NCI-H446 treated with DMSO at 0.1 percent for 48 hours (cell line): ENCODE measurements at places on chromosomes 4 and X.

- no peak for DNase-seq
Observed at GRCh38 chr4:88817740-88818139, 120.1 kb upstream of the NAP1L5 start.

DNA sequence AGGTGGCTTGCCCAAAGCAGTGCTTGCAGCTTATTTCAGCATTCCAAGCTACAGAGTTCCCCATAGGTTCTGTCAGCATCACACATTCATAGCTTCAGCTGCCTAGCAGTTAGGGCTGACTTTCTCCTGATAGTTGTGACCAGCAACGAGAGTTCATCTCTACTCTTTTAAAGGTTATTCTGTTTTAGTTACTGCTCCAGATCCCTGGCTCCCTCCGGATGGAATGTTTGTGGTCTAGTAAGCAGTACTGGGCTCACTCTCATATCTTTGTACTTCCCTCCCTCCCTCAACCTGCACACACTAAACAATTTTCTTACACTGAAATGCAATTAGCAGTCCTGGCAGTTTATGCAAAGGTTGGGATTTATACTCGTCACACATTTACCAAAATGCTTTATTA, 43.9 kb downstream of the PTTG2 start:
- no peak for DNase-seq

- no peak for DNase-seq
Observed at GRCh38 chrX:102832661-102833060, 104.4 kb upstream of the RAB40AL start.

- DNase-seq: no peak
Observed at GRCh38 chrX:14079891-14080430, 50.3 kb upstream of the GEMIN8 start.

GRCh38 chrX:49309401-49309981, 6.0 kb downstream of the GAGE10 start:
- DNase-seq: no peak

DNA sequence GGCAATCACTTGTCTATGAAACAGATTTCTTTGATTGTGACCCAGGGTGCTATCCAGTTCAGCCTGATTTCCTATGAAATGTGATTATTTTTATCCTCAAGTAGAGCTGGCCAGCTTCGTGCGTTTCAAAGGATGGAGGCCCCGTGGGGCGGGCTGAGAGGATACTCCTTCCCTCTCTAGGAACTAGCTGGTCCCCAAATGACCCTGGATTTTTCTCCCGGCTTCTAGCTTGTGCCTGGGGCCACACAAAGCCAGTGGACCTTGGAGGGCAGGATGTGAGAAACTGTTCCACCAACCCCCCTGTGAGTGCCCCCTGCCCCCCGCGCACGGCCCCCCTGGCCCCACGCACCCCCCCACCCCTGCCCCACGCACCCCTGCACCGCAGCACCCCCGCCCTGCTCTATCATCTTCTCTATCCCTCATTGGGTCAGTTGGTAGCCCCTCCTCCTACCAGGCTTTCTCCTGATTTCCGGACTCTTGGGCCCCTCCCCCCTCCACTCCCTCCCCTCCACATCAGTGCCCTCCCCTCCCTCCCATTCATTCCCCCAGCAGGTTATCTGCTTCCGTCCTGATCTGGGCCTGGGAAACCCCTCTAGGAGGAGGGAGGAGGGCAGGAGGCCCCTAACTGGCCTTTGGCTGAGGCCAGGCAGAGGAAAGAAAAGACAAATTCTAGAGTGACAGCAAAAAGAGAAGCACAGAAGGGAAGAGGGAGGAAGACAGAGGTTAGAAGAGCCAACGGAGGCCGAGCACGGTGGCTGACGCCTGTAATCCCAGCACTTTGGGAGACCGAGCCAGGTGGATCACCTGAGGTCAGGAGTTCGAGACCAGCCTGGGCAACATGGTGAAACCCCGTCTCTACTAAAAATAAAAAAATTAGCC, 3.3 kb downstream of the XPNPEP2 start:
- no peak for DNase-seq

DNA sequence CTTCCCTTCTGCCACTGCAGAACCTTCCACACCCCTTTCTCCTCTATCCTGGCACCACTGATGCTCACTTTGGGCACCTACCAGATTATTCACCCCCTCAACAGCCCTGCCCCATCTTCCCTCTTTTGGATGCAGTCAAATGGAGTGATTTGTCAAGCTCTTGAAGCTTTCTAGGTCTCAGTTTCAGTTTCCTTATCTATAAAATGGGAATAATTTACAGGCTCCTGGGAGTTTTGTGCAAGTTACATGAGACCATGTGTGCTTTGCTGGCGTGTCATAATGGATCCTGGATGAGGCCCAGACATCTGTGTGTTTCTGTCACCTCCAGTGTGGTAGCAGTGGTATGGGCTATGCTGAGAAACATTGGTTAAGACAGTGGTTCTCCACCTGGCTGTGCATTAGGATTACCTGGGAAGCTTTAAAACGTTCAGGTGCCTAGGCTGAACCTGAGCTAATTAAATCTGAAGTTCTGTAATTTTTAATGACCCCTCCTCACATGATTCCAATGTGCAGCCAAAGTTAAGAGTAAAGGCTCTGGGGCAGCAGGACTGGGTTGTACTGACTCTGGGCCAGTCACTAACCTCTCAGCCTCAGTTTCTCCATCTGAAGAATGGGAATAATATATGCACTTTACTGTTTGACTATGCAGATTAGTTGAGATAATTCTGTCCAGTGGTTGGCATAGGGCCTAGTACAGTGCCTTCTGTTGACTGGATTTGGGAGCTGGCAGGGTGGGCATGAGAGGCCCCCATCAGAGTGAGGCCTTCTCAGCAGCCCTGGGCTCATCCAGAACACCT, 6.8 kb upstream of the MGST2 start:
- no peak for DNase-seq

- DNase-seq: no peak
Observed at GRCh38 chr4:137131201-137131600, 401.1 kb downstream of the PCDH18 start.

GRCh38 chr4:46946919-46947536, 38.0 kb upstream of the COX7B2 start:
- DNase-seq: no peak
